Upper lobe of right lung (tissue), 1 donor: ENCODE measurements at places on chromosomes 12 and 14.
A peak's percentile ranks its signal among the peaks of the same experiment; 100 is the strongest.

DNA sequence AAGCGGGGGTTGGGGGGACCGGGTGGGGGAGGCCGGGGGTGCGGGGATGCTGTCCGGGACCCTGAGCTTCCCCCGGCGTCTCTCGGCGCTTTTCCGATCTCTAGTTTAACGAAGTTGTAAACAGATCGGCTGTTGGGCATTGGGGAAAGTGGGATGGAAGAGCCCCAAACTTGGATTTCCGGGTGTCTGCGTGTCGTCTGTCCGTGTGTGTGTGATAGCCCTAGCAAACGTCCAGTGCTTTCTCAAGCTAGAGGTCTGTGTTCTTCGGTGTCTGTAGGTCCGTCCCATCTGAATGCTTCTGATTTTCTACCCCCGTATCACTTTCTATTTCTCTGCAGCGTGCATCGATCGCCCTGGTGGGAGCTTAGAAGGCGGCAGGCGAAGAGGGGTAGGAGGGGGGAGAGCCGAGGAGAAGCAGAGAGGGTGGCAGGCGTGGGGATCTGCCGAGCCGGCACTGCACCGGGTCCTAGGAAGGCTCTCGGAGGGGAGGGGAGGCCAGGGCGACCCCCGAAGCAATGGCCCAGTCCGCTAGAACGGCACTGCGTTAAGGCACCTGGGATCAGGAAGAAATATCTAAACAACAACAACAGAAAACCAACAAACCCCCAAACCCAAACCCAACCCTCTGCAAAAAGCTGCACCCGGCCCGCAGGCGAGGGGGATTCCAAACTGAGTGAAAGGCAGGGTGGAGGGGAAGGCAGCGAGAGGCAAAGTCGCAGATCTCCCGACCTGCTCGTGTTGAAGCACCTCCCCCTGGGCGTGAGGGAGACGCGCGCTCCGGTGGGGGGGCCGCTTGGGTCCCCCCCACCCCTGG is 1.0 kb downstream of the KCNA1 start:
- no peak for DNase-seq

- DNase-seq, result no peak
These were observed 244.2 kb upstream of the OR4E1 start for GRCh38 chr14:21917699-21918436.

GRCh38 chr14:79083356-79083755 is 913.2 kb downstream of the NRXN3 start:
- DNase-seq, result no peak

- peak; percentile 73 for DNase-seq
These were observed 29.4 kb upstream of the BCL7A start for GRCh38 chr12:121992059-121992879.

GRCh38 chr14:51620056-51620455 is 31.7 kb upstream of the FRMD6 start:
- DNase-seq, result no peak
